ENCODE measurements at places on chromosomes 3 and 15. TPM values are rescaled to one million over a fixed set of nuclear protein-coding genes. Genes with fewer than 3 reads are reported as not detected.

DNA sequence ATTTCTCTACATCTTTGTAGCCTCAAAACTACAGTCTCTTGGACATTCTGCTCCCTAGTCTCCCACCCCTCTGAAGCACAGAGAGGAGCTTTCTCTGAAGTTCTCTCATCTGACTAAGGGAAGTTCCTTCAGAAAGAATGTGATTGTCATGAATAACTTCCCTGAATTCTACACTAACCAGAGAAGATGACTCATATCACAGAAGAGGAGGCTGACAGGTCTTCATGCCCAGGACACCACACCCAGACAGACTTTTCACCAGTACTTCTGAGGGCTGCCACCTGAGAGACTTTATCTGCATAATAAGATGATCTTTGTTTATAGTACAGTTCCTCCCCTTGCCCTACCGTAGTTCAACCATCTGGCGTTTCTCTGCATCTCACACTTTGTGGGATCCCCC is 52.8 kb downstream of the CDIN1 start:
- peak; percentile 56 for DNase-seq

- DNase-seq: no peak
Observed at GRCh38 chr3:180181387-180181786, 144.7 kb upstream of the PEX5L start.

TATDN2 gene
- 10.1 TPM for total RNA-seq

KLHL40 gene
- not detected for total RNA-seq

SLC15A2 gene
- not detected for total RNA-seq

GP9 gene
- not detected for total RNA-seq

GRCh38 chr3:9862391-9863057 is 17.5 kb downstream of the CIDEC start:
- DNase-seq: no peak

- DNase-seq: no peak
Observed at GRCh38 chr3:145251311-145251710, 909.7 kb downstream of the PLOD2 start.

DNA sequence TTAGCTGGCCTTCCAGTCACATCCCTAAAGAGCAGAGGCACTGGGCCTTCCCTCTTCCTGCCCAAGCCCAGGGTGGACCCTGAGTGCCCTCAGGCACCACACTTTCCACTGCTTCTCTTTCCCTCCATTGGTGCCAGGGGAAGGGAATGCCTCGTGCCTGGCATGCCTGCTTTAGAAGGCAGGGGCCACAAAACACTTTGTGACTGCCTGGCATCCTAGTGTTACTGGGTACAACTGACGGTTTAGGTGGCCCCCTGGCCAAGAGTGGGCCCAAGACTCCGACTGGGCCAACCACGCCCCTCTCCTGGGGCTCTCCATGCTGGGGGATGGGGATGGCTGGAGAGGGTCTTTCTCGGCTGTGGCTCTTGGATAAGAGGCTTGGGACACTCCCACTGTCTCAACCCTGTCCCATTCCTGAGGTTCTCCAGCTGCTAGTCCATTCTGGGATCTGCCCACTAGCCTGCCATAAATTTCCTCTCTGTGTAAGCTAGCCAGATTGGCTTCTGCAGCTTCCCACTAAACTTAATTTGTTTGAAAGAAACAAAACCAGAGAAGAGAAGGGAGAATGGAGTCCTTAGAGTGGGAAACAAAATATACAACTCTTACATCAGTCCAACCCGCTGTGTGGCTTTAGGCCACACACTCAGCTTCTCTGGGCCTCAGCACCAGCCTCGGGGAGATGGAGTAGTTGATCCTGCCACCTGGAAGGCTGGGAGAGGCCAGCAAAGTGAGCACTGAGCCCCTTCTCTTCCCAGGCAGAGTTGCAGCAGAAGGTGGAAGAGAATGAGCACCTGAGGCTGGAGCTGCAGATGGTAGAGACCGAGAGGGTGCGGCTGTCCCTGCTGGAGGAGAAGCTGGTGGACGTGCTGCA is 24.1 kb upstream of the GP9 start:
- DNase-seq: no peak

B2M gene
- 2,056 TPM for total RNA-seq

CPNE9 gene
- total RNA-seq: not detected

ATP2C1 gene
- 36.4 TPM for total RNA-seq

GRCh38 chr3:155031186-155031585 is 48.9 kb upstream of the MME start:
- no peak for DNase-seq

SI gene
- total RNA-seq: not detected

- DNase-seq: no peak
Observed at GRCh38 chr15:73328149-73328820, 40.5 kb downstream of the HCN4 start.

THSD4 gene
- total RNA-seq: 9.8 TPM

GRCh38 chr3:101913168-101913567 is 63.9 kb downstream of the NFKBIZ start:
- DNase-seq: no peak

DNA sequence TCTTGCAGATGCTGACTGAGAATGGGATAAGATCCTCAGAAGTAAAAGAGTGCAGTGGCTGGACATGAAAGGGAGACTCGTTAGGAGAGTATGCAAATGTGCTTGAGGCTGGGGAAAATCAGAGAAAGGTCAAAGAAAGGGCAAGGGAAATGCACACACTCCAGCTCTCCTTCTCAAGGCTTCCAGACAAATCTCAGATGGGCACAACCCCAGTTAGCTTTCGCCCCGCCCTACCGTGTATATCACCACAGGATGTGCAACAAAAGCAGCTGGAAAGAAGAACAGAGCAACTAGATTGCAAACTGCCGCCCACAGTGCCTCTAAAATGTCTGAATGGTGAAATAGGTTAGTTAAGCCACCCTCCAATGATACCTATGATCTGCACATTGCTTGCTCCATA is 63.9 kb downstream of the CERS3 start:
- DNase-seq: no peak

DNA sequence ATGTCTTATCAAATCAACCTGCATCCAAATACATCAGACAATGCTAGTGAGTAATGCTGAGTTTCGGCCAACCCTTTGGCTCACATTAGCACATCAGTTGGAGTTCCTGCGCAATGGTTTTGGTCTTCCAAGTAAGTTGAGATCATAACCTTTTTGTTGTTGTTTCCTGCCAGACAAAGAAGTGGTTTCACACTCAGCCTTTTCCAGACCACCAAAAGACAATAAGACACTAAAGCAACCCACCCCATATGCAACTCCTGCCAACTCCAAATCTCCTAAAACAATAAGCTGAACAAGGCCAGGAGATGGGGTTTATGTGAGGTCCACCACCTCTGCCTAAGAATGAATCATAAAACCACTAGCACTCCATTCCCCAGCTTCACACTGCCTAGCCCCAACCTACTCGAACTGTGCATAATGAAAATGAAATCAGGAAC is 177.0 kb downstream of the ERC2 start:
- DNase-seq: no peak

- no peak for DNase-seq
Observed at GRCh38 chr15:68801572-68802148, 19.0 kb downstream of the ANP32A start.

C2CD4B gene
- not detected for total RNA-seq

DNA sequence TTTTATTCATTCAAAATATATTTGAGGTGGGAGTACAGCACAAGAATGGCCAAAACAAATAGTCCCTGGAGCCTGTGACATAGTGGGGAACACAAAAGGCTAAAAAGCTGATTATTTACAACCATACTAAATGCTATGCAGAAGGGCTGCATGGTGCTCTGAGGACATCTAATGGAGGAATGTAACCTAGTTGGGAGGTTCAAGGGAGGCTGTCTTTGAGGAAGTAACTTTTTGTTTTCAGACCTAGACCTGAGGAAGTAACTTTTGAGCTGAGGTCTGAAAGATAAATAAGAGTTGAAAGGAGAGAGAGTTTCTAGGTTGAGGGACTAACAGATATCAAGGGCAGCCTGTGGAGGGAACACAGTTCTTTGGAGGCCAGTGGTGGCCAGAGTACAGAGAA is 34.8 kb upstream of the RASA2 start:
- DNase-seq: peak; percentile 39

RABL3 gene
- total RNA-seq: 8.1 TPM

GRCh38 chr3:32334675-32335074 is 57.0 kb upstream of the CMTM7 start:
- DNase-seq: no peak

SLC28A2 gene
- total RNA-seq: not detected

WDR49 gene
- total RNA-seq: not detected

ACAP2 gene
- total RNA-seq: 19.8 TPM

SLC2A2 gene
- total RNA-seq: not detected

ISL2 gene
- total RNA-seq: 8.1 TPM

Data from Caki2 (cell line).